ENCODE measurements at places on chromosomes 2 and 18.

DNA sequence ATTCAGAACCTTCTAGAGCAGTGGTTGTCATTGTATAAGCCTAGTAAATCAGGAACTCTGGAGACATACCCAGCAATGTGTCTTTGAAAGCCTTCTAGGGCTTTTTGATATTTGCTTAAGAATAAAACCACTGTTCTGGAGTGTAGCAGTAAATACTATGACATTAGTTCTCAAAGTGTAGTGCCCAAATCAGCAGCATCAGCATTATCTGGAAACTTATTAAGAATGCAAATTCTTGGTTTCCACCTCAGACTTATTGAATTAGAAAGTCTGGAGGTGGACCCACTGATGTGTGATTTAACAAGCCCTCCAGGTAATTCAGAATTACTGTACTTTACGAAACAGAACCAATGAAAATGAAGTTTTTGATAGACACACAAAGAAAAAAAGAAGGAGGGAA lies 509.7 kb downstream of the SUCLG1 start:
- no peak for DNase-seq

DNA sequence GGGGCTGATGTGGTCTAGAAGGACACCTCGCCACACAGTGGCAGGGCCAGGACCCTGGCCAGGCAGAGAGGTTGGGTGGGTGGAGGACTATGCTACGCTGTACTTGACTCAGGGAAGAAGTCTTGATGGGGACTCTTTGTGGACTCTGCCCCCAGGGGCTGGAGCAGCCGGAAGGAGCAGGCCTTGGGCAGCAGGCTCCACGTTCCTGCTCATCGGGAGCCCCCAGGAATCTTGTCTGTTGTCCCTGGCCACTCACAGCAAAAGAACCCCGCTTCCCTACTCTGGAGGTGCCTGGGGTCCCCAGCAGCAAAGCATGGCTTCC lies 79.0 kb downstream of the POLR1A start:
- no peak for DNase-seq

GRCh38 chr2:241931084-241931975 lies 61.8 kb downstream of the RTP5 start:
- DNase-seq: no peak

GRCh38 chr2:121076885-121077549 lies 208.0 kb downstream of the TFCP2L1 start:
- DNase-seq: peak; percentile 35

DNA sequence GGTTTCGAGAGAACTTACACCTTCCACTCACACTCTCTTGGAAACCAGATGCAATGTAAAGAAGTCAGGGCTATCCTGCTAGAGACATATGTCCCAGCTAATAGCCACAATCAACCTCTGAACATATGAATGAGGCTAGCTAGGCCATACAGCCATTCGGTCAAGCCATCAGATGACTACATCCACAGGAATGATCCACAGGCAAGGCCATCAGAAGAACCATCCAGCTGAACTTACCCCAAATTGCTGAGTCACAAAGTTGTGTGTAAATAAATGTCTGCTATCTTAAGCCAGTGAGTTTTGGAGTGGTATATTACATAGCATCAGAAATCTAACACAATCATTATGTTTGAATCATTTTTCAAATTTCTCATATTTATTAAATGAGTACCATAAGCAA lies 5.2 kb upstream of the SPAST start:
- DNase-seq: no peak

GRCh38 chr2:100924520-100925451 lies 77.3 kb upstream of the RPL31 start:
- DNase-seq: no peak
